ENCODE measurements at places on chromosomes 7 and 10. TPM values are rescaled to one million over a fixed set of nuclear protein-coding genes. Genes with fewer than 3 reads are reported as not detected.

GRCh38 chr7:132742189-132742612 lies 165.9 kb upstream of the PLXNA4 start:
- no peak for DNase-seq
- no peaks in the 10 kb centered on the region for H3K36me3 ChIP-seq
- H3K4me3 ChIP-seq = no peak overlapping the region
- peaks cover 12% of the 10 kb centered on the region for H3K27me3 ChIP-seq
- H3K27ac ChIP-seq = no peak overlapping the region
- no peaks in the 10 kb centered on the region for H3K4me1 ChIP-seq

DNA sequence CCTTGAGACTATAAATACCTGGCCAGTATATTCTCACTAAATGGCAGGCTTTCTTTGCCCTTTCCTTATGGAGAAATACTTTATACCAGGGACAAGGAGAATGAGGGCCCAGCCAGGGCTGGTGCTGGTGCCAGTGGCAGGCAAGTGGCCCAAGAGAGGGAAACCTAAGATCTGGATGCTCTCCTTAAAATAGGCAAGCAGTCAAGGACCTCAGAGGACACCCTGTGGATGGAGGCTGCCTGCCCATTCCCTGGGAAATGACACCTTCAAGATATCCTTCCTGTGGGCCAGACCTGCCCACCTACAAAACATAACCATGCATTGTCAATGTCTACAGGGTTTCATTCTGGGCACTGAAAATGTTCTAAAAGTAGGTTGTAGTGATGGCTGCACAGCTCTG lies 29.1 kb downstream of the POLR3A start:
- no peak overlapping the region for H3K27ac ChIP-seq
- DNase-seq = no peak
- no peak overlapping the region for H3K4me3 ChIP-seq
- H3K36me3 ChIP-seq = peaks cover 75% of the 10 kb centered on the region

DNA sequence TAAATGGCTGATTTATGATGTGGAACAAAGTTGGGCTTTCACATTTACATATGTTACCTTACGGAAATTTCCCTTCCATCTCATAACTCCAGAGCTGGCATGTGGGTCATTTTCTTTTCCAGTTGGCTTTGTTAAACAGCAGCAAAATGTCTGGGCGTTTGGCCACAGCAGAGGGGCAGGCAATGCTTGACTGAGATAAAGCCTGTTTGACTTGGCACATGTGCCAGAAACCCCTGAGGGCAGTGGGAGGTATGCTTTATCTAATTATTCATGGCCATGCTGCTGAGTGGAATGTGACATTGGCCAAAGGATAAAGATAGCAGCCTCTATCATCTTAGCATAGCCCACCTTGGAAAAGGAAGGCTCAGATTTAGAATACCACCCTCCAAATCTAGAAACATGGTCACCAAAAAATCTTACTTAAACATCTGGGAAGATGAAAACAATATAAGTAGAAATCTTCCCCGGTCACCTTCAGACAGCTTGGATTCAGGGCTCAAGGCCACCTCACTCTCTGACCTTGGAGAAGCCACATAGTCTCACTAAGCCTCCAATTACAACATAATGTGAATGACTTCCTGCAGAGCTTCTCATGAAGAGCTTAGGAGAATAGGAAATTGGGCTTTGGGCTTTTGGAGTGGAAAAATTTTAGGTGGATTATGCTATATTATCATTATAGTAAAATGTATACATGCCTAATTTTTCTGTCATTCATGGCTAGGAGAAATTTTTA lies 101.5 kb downstream of the GRM3 start:
- no peak for DNase-seq
- H3K27ac ChIP-seq = no peak overlapping the region
- peaks cover 4% of the 10 kb centered on the region for H3K27me3 ChIP-seq
- H3K36me3 ChIP-seq = no peaks in the 10 kb centered on the region
- no peak overlapping the region for H3K4me3 ChIP-seq
- no peaks in the 10 kb centered on the region for H3K4me1 ChIP-seq

The NDUFB8 gene
- 278 TPM for total RNA-seq

The DLG5 gene
- total RNA-seq = 7.8 TPM
